GM04504 (cell line): ENCODE measurements at places on chromosomes 7 and 10.

- no peak for DNase-seq
These were observed 10.8 kb upstream of the HOXA2 start for GRCh38 chr7:27112955-27113949.

GRCh38 chr7:154973381-154973780 is 29.5 kb downstream of the PAXIP1 start:
- no peak for DNase-seq

GRCh38 chr7:44990109-44991023 is 9.6 kb upstream of the CCM2 start:
- DNase-seq: no peak

- no peak for DNase-seq
These were observed 70.0 kb downstream of the CABCOCO1 start for GRCh38 chr10:61732629-61733278.

DNA sequence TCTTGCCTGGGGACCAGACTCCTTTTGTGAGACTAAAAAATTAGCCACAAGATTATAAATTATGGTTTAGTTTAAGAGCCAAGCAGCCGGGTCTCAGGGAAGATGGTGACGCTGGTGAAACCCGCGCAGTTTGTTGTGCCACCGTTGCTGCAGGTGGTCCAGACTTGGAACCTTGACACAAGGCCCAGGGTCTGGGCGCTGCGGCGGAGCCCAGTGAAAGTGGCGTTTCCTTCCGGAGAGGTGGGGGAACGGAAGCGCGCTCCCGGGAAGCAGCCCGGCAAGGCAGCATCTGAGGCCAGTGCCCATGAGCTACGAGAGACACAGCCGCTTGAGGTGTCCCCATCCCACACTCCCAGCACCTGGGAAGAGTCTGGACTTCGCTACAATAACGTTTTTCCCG is 131.6 kb downstream of the SKIDA1 start:
- DNase-seq: no peak

- DNase-seq: no peak
These were observed 18.0 kb downstream of the TAS2R40 start for GRCh38 chr7:143239813-143240212.

- DNase-seq: no peak
These were observed 65.6 kb downstream of the TWIST1 start for GRCh38 chr7:19051767-19052375.

DNA sequence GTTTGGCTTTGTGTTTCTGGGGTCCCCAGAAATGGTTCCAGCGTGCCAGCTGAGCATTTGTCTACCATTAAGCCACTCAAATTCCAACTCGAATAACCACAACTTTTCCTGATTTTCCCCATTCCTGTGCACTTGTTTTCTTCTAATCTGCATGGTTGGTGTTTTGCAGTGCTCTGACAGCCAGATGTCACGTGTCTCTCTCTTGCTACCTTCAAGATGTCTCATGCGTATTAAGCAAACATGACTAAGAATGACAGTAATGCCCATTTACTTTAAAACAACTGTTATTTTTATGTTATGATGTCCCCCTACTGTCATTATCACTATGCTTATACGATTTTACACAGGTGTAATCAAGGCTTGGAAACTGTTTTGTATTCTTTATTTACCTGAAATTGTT is 35.2 kb upstream of the MXI1 start:
- no peak for DNase-seq

- DNase-seq: no peak
These were observed 33.9 kb downstream of the C10orf105 start for GRCh38 chr10:71685554-71686232.

- no peak for DNase-seq
These were observed 218.0 kb downstream of the BMPER start for GRCh38 chr7:34123316-34123715.

GRCh38 chr7:26515314-26515842 is 223.7 kb downstream of the SNX10 start:
- no peak for DNase-seq

GRCh38 chr7:77565917-77566316 is 28.8 kb downstream of the PTPN12 start:
- no peak for DNase-seq

DNA sequence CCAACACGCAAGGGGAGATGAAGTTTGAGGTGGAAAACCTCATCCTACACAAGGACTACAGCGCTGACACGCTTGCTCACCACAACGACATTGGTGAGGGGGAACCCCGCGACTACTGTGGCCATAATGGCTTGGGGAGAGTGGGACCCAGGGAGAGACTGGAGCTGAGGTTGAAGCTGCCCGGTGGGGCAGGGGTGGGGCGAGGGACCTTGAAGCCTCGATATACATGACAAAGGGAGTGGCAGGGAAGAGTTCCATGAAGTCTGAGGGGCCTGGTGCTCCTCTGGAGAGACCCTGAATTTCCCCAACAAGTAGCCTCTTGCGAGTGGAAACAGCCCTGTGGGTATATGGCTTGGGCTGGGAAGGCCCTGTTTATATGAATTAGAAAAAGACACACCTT is 3.1 kb downstream of the PLAU start:
- no peak for DNase-seq

DNA sequence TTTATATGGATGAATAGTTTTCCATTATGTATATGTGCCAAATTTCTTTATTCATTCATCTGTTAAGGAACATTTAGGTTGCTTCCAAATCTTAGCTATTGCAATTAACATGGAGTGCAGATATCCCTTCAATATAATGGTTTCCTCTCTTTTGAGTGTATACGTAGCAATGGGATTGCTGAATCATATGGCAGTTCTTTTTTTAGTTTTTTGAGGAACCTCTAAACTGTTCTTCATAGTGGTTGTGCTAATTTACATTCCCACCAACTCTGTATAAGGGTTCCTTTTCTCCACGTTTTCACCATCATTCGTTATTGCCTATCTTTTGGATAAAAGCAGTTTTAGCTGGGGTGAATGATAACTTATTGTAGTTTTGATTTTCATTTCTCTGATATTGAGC is 46.5 kb downstream of the FAS start:
- DNase-seq: no peak

DNA sequence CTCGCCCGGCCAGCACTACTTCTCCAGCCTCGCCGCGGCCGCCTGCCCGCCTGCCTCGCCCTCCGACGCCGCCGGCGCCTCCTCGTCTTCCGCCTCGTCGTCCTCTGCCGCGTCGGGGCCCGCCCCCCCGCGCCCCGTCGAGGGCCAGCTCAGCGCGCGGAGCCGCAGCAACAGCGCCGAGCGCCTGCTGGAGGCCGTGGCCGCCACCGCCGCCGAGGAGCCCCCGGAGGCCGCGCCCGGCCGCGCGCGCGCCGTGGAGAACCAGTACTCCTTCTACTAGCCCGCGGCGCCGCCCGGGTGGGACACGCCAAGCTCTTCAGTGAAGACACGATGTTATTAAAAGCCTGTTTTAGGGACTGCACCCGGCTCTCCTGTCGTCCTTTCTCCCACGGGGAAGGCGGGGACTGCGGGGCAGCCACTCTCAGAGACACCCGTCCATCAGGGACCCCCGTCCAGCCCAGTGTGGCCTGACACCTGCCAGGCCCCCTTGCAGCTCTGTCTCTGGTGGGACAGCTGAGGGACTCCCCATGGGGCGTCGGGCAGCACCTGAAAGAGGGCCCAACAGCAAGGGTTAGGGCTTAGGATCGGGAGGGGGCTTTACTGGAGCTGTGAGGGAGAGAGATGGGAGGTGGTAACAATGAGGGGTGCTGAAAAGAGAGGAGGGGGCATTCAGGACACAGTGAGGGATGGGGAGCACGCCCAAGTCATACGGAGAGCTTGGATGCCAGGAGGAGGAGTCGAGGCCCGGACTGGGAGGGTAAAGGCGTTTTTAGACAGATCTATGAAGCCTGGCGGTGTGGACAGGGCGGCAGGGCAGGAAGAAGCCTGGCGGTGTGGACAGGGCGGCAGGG is 34.7 kb downstream of the SPDYE6 start:
- no peak for DNase-seq

- no peak for DNase-seq
These were observed 51.5 kb upstream of the DGKB start for GRCh38 chr7:14954035-14954434.
